ENCODE measurements at places on chromosomes 5 and 9.

GRCh38 chr5:37435261-37435660 lies 56.1 kb downstream of the WDR70 start:
- DNase-seq, result no peak

- DNase-seq, result no peak
Observed at GRCh38 chr5:32170303-32171151, 3.6 kb downstream of the GOLPH3 start.

GRCh38 chr9:99235926-99236634 lies 14.0 kb downstream of the SEC61B start:
- no peak for DNase-seq

DNA sequence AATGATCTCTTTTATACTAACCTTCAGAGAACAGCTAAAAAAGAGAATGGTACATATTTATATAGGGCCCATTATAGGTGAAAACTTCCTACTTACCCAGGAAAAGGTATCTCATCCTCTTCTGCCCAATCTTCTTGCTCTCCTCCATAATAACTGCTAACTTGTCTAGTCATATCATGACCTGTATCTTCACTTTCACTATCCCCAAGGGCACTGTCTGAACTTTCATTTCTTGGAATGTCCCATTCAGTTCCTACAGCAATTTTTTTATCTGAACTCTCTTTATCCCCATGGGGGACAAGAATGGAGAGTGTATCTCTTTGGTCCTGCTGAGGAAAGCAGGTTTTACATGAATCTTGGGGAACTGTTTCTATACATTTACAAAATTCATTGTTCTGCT lies 36.4 kb upstream of the RAPGEF6 start:
- DNase-seq, result no peak

- DNase-seq, result no peak
Observed at GRCh38 chr5:139668064-139668880, 20.1 kb downstream of the CXXC5 start.

- no peak for DNase-seq
Observed at GRCh38 chr5:78992146-78992545, 7.0 kb upstream of the ARSB start.

DNA sequence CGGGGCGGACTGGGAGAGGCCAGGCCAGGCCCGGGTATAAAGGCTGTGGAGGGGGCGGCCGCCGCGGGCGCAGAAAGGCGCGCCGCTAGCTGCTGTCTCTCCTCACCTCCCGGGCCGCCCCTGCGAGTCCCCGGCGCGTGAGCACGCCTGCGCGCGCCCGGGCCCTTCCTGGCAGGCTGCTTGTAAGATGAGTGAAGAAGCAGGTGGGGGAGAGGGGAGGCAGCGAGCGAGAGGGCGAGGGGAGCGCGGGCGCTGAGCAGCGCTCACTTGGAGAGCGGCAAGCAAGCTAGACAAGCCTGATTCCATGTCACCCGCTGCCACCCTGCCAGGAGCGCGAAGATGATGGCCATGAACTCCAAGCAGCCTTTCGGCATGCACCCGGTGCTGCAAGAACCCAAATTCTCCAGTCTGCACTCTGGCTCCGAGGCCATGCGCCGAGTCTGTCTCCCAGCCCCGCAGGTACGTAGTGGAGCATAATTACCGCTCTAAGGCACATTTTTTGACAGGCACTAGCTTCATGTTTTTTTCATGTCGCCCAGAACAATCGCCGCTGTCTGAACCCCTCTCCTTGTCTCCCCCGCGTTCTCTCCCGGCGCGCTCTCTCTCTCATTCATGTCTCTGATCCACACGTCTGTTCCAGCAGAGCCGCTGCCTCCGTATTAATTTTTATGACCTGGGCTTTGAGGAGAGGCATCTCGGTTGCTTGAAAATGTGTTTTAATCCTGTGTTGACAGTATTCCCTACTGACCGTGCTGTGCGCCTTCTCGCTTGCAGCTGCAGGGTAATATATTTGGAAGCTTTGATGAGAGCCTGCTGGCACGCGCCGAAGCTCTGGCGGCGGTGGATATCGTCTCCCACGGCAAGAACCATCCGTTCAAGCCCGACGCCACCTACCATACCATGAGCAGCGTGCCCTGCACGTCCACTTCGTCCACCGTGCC lies at the start of gene POU4F3:
Gene POU4F3 (plus strand): TSS at position 66 of the 941 bp plus-strand sequence. CDS start 274 bp downstream, at position 340.
- no peak for DNase-seq

DNA sequence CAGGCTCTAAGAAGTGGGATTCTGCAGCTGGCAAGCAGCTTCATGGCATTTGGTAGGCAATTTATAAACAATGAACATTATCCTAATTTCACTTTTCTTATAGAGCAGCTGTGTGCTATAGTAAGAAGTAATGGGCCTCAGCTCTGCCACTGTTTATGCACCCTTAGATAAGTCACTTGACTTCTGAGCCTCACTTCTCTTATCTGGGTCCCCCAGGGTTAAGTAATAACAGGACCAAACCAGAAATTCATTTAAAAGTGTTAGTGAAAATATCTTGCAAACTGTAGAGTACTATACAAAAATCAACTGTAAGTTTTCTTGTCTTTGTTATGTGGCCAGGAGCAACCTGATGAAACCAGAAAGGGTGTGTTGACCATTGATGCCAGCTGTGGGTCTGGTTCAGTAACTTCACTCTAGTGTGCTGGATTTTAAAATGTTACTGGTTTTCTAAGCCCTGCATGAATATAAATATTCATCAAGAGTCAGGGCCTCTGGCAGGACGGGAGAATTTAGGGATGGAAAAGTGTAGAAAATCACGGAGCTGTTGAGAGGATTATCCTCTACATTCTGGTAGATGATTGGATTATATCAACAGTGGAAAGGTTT lies 24.2 kb downstream of the TNFAIP8 start:
- DNase-seq, result no peak

All from stimulated activated CD4-positive, alpha-beta T cell treated with anti-CD3 and anti-CD28 coated beads, Interleukin-15, amount 100 ng/mL, for 48 hours (primary cell).